Hindlimb muscle (tissue), 1 donor: ENCODE measurements at places on chromosomes 4 and X. TPM values are rescaled to one million over a fixed set of nuclear protein-coding genes. Genes with fewer than 3 reads are reported as not detected.

The GRIA3 gene
- 1.7 TPM for polyA plus RNA-seq

The NMU gene
- polyA plus RNA-seq = 1.2 TPM

DNA sequence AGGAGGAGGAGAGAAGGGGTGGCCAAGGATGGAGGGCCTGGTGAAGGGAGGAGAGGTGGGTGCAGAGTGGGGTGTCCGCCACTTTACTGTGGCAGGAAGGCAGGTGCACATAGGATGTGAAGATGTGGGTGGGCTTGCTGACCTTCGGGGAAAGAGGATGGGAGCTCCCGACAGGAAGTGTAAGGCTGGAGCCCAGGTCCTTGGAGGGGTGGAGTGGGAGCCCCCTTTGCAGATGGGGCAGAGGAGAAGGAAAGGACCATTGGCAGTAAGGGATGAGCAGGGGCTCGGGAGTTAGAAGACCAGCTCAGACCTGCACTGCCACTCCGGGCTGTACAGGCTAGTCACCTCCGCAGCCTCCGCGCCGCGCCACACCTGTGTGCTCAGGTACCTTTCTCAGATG lies 89.5 kb downstream of the EVC start:
- no peak for DNase-seq

DNA sequence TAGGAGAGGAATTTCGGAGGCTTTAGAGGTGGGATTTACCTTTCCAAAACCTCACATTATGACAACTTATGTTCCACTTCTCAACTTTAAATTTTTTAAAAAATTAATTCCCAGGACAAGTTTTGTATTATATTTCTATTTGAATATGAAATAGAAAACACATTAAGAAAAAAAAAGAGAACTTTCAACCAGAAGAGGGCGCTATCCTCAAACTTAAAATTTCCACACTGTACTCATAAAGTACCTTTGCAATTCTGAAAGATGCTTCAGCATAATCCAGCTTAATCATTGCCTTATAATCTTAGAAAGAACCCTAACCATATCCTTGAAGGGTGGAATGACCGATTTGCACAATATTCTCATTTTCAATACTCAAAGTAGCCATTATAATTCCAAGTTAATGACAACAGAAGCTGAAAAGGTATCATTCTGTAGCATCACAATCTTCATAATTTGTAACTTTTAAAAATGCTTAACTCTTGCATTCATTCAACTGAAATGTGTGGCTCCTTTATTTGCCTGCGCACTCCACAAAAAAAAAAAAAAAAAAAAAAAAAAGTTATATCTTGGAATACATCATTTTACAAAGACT lies 158.0 kb downstream of the KCNIP4 start:
- DNase-seq = no peak

DNA sequence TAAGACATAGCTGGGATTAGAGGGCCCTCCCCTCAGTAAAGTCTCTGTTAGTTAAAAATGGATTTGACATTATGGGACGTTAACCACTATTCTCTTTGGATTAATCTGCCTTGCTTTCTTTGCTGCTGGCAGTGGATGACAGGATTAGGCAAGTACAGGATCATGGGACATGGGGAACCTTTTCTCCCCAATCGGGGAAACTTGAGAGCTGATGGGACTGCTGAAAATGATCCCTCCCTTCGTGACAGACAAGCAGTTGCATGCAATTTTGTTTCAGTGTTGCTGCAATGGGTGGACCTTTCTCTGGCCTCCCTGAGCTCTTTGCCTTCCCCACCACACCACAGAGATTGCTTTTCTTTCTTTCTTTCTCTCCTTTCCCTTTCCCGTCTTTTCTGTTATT lies 120.2 kb upstream of the BANK1 start:
- no peak for DNase-seq

GRCh38 chrX:29561417-29561816 lies 653.9 kb upstream of the MAGEB2 start:
- DNase-seq = no peak

- DNase-seq = no peak
These were observed 4.0 kb downstream of the TCEAL2 start for GRCh38 chrX:102129473-102129872.

DNA sequence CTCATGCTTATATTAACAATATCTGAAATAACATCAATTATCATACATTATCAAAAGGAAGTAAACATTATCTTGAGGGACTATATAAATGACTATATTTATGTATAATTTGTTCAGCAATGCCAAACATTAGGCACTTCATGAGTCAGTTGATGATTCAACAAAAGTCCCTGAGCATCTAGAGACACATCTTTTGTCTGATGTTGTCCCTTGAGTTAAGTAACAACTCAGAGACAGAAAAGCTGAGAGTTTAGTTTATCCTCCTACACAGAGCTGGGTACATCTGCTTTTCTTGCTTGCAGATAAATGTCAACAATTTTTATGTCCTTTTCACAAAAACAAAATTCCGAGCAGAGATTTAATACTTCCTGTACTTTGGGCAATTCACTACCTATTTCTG lies 311.1 kb downstream of the INPP4B start:
- DNase-seq = no peak

GRCh38 chr4:87130985-87131703 lies 89.3 kb downstream of the KLHL8 start:
- DNase-seq = no peak

GRCh38 chrX:26889574-26889973 lies 573.6 kb downstream of the PPP4R3C start:
- DNase-seq = no peak

GRCh38 chr4:150012851-150013360 lies 65.3 kb upstream of the DCLK2 start:
- DNase-seq = no peak

DNA sequence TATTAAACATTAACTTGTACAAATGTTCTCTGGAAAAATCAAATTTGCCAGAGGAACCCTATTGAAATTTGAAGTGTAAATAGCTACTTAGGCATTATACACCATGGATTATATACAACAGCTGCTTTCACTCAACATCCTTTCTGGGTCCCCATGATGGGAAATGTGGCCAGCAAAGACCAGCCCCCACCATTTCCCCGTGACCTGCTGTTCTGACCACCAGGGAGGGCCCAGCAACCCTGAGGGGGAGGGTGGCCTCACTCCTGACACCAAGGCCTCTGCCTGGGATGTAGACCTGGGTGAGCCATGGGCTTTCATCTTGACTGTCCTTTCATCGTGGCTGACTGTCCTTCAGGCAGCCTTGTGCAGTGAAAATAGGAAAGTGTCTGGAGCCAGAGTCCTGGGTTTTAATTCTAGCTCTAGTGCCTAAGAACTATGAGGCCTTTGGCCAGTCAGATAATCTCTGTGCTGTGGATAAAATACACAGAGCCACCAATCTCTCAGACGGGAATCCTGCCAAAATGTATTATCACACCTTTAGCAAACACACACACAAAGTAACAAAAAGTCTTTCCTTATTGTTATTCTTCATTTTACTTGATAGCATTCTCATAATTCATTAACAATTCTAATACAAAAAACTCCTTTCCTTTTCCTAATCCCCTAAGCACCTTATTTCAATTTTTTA lies 45.1 kb downstream of the NR3C2 start:
- no peak for DNase-seq

DNA sequence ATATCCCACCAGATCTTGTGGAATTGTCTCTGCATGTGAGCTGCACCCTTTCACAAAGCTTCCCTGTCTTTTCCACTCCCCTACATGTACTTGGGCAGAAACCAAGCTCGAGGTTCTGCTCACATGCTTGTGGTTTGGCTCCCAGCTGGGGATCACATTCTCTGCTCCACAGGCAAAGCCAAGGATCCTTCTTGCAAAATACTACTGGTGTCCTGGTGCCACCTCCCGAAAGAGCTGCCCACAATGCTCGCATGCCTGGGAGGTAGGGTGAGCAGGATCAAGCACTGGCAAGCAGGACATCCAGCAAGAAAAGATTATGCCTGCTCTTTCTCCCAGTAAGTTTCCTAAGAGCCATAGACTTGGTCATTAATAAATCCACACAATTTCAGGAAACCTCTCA lies 45.1 kb upstream of the PPARGC1A start:
- DNase-seq = peak; percentile 22

GRCh38 chr4:44760142-44760898 lies 34.0 kb upstream of the GNPDA2 start:
- DNase-seq = peak; percentile 29

- DNase-seq = no peak
These were observed 478 bp upstream of the PLXNA3 start for GRCh38 chrX:154457491-154458115.

DNA sequence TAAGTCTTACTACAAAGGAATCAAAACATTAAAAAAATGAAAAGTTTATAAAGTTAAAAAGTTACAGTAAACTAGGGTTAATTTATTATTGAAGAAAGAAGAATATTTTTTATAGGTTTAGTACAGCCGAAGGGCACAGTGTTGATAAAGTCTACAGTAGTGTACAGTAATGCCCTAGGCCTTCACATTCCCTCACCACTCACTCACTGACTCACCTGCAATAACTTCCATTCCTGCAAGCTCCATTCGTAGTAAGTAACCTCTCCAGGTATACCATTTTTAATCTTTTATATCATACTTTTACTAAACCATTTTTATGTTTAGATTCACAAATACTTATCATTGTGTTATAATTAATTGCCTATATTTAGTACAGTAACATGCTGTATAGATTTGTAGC lies 307.5 kb upstream of the FAM241A start:
- DNase-seq = no peak

GRCh38 chrX:53044995-53045394 lies 3.6 kb upstream of the GPR173 start:
- DNase-seq = no peak

GRCh38 chr4:83089410-83090157 lies 24.9 kb downstream of the PLAC8 start:
- DNase-seq = no peak

- no peak for DNase-seq
These were observed 71.4 kb downstream of the GATB start for GRCh38 chr4:151689211-151689991.

DNA sequence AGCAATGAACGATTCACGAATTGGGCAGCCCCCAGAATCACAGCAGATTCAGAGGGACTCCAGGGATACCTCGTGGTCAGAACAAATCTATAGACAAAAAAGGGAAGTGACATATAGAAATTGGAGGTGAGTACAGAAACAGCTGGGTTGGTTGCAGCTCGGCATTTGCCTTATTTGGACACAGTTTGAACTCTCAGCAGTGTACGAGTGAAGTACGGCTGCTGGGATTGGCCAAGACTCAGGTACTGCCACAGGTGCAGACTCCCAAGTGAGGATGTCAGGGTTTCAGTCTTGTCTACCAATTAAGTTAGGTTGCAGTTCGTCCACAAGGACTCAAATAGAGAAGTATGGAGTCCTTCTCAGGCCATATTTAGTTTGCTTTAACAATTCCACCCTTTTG lies 28.2 kb downstream of the HTT-AS start:
- no peak for DNase-seq

The PABPC5 gene
- 5.4 TPM for polyA plus RNA-seq

- DNase-seq = no peak
These were observed 95.7 kb downstream of the SH3RF1 start for GRCh38 chr4:169175035-169175434.

DNA sequence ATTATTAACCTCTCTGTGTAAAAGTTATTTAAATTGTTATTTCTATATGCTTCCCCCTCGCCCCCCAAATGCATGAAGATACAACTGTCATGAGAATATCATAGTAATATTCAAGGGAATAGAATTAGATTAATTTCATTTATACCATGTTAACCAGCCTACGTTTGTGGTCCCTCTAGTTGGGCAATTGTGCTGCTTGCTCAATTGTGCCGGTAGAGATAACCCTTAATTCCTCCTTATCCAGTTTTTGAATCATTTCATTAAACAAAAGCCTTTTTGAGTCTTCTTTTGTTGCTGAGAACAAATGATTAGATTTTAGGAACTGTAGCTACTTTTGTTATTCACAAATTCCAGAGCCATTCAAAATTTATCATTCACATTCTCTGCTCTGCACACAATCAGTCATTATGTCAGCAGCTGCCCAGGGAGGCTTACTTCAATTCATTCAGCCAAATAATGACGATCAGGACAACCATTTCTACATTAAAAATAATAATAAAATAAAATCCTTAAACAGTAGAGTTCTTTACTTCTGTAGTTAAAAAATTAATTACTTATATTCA lies 98.1 kb downstream of the ADGRL3 start:
- no peak for DNase-seq

- DNase-seq = no peak
These were observed 49.5 kb upstream of the GC start for GRCh38 chr4:71833232-71833900.

The RRH gene
- polyA plus RNA-seq = 0.53 TPM

DNA sequence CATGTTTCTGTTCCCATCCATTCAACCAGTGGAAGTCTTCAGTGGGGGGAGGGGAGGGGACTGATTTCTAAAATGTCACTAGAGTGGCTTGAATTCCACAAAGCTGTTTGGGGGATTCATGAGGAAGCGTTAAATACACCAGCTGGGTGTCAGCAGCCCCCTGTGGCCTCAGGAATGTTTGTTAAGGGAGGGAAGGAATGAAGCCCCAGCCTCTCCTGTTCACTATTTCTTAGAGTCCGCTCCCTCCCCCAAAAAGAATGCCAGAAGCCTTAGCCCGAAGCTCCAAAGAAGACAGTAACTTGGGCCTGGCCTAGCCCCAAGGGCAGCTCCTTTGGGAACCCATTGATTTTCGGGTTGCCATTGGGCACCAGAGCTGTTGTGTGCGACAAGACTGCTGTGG lies 3.3 kb downstream of the SHROOM2 start:
- no peak for DNase-seq

GRCh38 chr4:168408620-168409019 lies 71.7 kb downstream of the DDX60L start:
- DNase-seq = peak; percentile 67

The GAGE13 gene
- polyA plus RNA-seq = not detected

The F8A3 gene
- polyA plus RNA-seq = 9.0 TPM
